Thoracic aorta (tissue), 2 donors: ENCODE measurements at places on chromosomes 5 and 9. TPM values are rescaled to one million over a fixed set of nuclear protein-coding genes. Genes with fewer than 3 reads are reported as not detected.

- no peaks in the 10 kb centered on the region for H3K36me3 ChIP-seq
- no peak overlapping the region for H3K4me3 ChIP-seq
- no peak overlapping the region for H3K27ac ChIP-seq
Measured at GRCh38 chr9:91065231-91066041, 263.8 kb downstream of the SYK start.

- peak overlapping the region; percentile 70 for H3K27ac ChIP-seq
- peak overlapping the region; percentile 53 for H3K4me3 ChIP-seq
- peaks cover 7% of the 10 kb centered on the region for H3K36me3 ChIP-seq
- no peak for DNase-seq
- H3K27me3 ChIP-seq, result no peaks in the 10 kb centered on the region
Measured at GRCh38 chr9:76650692-76651091, 113.5 kb upstream of the PCA3 start.

DNA sequence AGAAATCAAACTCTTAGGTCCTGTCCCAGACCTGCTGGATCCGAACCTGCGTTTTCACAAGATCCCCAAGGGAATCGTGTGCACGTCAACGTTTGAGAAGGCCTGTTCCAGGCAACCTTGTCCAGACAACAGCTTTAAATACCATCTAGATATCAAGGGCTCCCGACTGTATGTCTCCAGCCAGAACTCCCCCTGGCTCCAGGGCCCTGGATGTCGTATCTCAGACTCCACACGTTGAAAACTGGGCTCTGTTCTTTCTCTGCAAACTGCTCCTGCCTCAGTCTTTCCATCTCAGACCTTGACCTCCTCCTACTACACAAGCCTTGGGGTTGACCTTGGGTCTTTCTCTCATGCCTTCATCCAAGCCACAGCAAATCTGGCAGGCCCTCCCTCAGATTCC lies 5.8 kb upstream of the ENG start:
- H3K4me1 ChIP-seq, result peaks cover 76% of the 10 kb centered on the region
- no peak overlapping the region for H3K4me3 ChIP-seq
- no peaks in the 10 kb centered on the region for H3K27me3 ChIP-seq
- no peaks in the 10 kb centered on the region for H3K36me3 ChIP-seq

DNA sequence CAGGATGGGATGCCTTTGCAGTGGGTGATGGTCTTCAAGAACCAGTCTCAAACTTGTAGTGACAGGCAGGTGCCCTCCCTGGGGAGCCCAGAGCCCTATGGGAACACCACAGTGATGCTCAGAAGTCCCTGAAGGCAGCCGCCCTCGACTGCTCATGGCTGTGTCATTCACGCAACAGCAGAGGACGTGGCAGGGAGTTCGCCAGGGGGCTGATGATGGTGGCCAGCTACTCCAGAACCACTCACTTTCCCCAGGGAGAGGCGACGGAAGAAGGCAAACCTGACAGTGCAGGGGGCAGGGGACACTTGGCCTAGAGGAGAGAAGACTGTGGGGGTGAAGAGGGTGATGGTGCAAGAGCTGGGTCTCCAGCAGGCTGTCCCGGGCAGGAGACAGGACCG lies 4.0 kb downstream of the IL13 start:
- no peak overlapping the region for H3K4me3 ChIP-seq
- no peaks in the 10 kb centered on the region for H3K4me1 ChIP-seq
- no peaks in the 10 kb centered on the region for H3K27me3 ChIP-seq
- no peaks in the 10 kb centered on the region for H3K36me3 ChIP-seq

GRCh38 chr5:140128376-140128775 lies 2.6 kb downstream of the IGIP start:
- no peaks in the 10 kb centered on the region for H3K36me3 ChIP-seq
- H3K4me1 ChIP-seq, result peaks cover 31% of the 10 kb centered on the region
- DNase-seq, result no peak
- no peaks in the 10 kb centered on the region for H3K27me3 ChIP-seq
- no peak overlapping the region for H3K27ac ChIP-seq
- H3K4me3 ChIP-seq, result no peak overlapping the region

DNA sequence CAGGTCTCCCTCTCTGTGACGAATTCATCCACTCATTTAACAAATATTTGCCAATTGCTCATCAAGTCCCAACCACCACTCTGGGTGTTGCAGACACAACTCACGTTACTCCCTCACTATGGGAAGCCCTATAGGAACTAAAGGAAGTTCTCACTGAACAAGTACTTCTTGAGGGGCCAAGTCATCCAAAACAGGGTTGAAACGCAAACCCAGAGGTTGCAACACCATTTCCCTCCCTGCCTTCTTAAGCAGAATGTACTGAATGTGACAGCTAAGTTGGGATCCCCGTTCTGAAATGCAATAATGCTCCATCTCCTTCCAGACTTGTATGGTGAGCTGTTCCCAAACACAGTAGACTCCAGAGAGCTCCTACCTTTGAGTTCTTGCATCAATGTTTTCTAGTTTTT lies 34.3 kb downstream of the EPB41L4B start:
- H3K36me3 ChIP-seq, result no peaks in the 10 kb centered on the region
- DNase-seq, result no peak
- no peaks in the 10 kb centered on the region for H3K4me1 ChIP-seq
- H3K4me3 ChIP-seq, result no peak overlapping the region
- H3K27ac ChIP-seq, result no peak overlapping the region
- H3K27me3 ChIP-seq, result no peaks in the 10 kb centered on the region

DNA sequence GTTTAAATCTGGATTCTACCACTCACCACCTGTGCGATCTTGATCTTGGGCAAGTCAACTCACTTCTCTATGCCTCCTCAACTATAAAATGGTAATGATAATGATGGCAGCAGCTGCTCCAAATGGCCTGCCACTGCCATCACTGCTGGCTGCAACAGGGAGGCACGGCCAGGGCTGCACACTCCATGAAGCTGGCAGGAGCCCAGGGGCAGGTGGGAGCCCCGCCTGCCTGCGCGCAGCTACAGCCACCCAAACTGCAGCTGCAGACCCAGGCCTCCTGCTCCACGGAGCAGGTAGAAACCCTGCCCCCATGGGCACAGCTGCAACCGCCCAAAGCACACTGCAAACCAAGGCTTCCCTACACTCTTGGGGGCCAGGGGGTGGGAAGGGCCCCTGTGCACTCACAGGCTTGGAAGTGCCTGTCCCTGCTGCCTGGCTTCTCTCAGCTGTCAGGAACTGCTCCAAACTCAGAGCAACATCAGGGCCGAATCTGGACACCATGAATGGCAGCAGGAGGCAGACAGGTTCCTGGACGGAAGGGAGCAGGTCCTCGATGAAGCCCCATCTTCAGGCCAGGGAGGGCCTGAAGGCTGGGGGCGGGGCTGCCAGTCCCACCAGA lies 57.6 kb downstream of the PRELID2 start:
- no peak overlapping the region for H3K27ac ChIP-seq
- no peak overlapping the region for H3K4me3 ChIP-seq
- DNase-seq, result no peak
- H3K27me3 ChIP-seq, result no peaks in the 10 kb centered on the region
- peaks cover 9% of the 10 kb centered on the region for H3K4me1 ChIP-seq

GRCh38 chr5:9617739-9618504 lies 12.2 kb downstream of the TAS2R1 start:
- H3K27ac ChIP-seq, result no peak overlapping the region
- DNase-seq, result no peak
- H3K4me3 ChIP-seq, result no peak overlapping the region
- H3K4me1 ChIP-seq, result peaks cover 9% of the 10 kb centered on the region
- H3K36me3 ChIP-seq, result no peaks in the 10 kb centered on the region

- no peaks in the 10 kb centered on the region for H3K27me3 ChIP-seq
- H3K4me3 ChIP-seq, result peak overlapping the region; percentile 73
- H3K36me3 ChIP-seq, result no peaks in the 10 kb centered on the region
- peak overlapping the region; percentile 86 for H3K27ac ChIP-seq
Measured at GRCh38 chr9:136345281-136346156, 18.0 kb downstream of the DNLZ start.

DNA sequence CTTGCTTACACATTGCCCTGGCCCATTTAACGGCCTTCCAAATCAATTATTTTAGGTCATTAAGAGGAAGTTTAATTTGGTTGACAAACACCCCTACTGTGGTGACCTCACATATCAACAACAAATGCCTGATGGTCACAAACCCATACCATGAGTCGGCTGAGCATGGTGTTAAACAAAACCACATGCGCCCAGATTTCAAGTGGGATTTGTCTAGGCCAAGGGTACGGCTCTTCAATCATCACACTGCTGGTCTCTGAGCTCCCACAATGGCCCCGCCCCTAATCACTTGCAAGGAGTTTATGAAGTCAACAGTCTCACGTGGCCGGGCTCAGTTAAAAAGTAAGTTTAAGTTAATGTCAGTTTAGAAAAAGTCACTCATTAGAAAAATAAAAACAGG lies 243.8 kb downstream of the CRB2 start:
- no peak overlapping the region for H3K4me3 ChIP-seq
- H3K27ac ChIP-seq, result no peak overlapping the region
- H3K4me1 ChIP-seq, result no peaks in the 10 kb centered on the region
- DNase-seq, result no peak
- H3K36me3 ChIP-seq, result no peaks in the 10 kb centered on the region

GRCh38 chr5:158194561-158194976 lies 335.6 kb upstream of the CLINT1 start:
- H3K4me1 ChIP-seq, result no peaks in the 10 kb centered on the region
- H3K36me3 ChIP-seq, result no peaks in the 10 kb centered on the region
- no peaks in the 10 kb centered on the region for H3K27me3 ChIP-seq

DNA sequence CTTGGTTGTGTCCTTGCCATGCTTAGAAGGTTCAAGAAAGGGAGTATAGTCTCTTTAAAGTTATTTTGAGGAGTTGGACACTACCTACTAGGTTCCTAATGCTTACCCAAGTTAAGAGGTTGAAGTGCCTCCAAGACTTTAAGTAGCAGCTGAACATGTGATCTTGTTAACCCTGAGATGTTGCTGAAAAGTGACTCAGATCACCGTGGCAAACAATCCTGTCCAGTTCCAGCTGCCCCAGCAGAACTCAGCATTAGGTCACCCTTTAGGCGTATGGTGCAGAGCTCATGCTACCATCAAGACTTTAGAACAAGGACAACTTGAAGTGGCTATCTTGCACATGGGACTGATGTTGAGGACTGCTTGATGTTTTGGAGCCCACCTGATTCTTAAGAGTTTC lies 22.5 kb downstream of the ZNF462 start:
- H3K27me3 ChIP-seq, result no peaks in the 10 kb centered on the region
- no peaks in the 10 kb centered on the region for H3K4me1 ChIP-seq
- no peak for DNase-seq

GRCh38 chr9:96057155-96057554 lies 181.7 kb downstream of the ERCC6L2 start:
- no peak overlapping the region for H3K27ac ChIP-seq
- H3K4me1 ChIP-seq, result no peaks in the 10 kb centered on the region

- no peak overlapping the region for H3K4me3 ChIP-seq
- H3K27ac ChIP-seq, result no peak overlapping the region
- no peaks in the 10 kb centered on the region for H3K36me3 ChIP-seq
- DNase-seq, result no peak
- no peaks in the 10 kb centered on the region for H3K4me1 ChIP-seq
- no peaks in the 10 kb centered on the region for H3K27me3 ChIP-seq
Measured at GRCh38 chr9:101664453-101664852, 69.7 kb upstream of the PPP3R2 start.

- peak overlapping the region; percentile 38 for H3K27ac ChIP-seq
- H3K4me3 ChIP-seq, result peak overlapping the region; percentile 70
- no peak for DNase-seq
- H3K36me3 ChIP-seq, result no peaks in the 10 kb centered on the region
Measured at GRCh38 chr5:145937432-145938250, 1.3 kb downstream of the SH3RF2 start.

- no peak for DNase-seq
- H3K27me3 ChIP-seq, result no peaks in the 10 kb centered on the region
- no peak overlapping the region for H3K27ac ChIP-seq
- no peaks in the 10 kb centered on the region for H3K36me3 ChIP-seq
Measured at GRCh38 chr5:26662806-26663360, 375.5 kb downstream of the CDH9 start.

- H3K4me3 ChIP-seq, result peak overlapping the region; percentile 84
- peak overlapping the region; percentile 93 for H3K27ac ChIP-seq
- no peak for DNase-seq
- H3K36me3 ChIP-seq, result no peaks in the 10 kb centered on the region
Measured at GRCh38 chr5:142322747-142323479, 1.9 kb downstream of the SPRY4 start.

DNA sequence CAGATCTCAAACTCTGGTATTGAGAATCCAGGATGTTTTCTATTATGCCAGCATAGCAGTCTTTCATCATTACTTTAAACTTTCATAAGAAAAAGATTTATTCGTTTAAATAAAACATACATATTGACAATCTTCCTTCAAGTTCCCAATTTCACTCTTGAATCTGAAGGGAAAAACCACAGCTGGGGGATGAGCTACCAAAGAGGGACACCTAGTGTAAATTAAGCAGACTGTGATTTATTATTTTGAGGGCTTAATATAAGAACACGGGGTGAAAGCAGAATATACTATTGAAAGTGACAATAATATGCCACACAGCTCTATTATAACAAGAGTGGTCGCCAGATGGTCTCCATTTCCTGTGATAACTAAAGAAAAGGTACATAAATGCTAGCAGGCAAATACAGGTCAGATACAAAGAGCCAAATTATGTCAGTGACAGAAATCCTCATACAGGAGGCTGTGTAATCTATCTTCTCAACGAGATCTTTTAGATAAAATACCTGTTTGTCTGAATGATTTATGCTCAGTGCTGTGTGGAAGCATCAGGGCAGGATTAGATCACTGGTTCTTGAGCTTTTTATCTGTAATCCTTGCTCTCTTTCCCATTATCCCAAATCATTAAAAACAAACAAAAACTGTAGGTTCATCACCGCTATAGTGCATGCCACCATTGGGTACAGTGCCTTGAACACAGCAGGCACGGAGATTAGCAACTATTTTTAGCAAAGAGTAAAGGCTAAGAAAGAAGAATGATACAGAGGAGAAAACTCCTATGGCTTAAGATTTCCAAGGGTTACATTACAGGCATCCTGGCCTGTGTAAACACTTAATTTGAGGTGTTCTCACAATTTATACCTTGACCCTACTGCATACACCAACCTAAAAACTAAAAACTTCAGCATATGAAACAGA lies 116.6 kb downstream of the DROSHA start:
- H3K4me3 ChIP-seq, result no peak overlapping the region
- no peaks in the 10 kb centered on the region for H3K4me1 ChIP-seq
- no peaks in the 10 kb centered on the region for H3K27me3 ChIP-seq
- peaks cover 29% of the 10 kb centered on the region for H3K36me3 ChIP-seq

- H3K27ac ChIP-seq, result no peak overlapping the region
- no peaks in the 10 kb centered on the region for H3K36me3 ChIP-seq
- H3K4me3 ChIP-seq, result no peak overlapping the region
Measured at GRCh38 chr5:63854076-63854475, 108.2 kb downstream of the HTR1A start.

GRCh38 chr9:135617538-135617900 lies 21.8 kb downstream of the GLT6D1 start:
- no peaks in the 10 kb centered on the region for H3K4me1 ChIP-seq
- no peak overlapping the region for H3K27ac ChIP-seq
- H3K27me3 ChIP-seq, result no peaks in the 10 kb centered on the region
- DNase-seq, result no peak

- H3K27ac ChIP-seq, result no peak overlapping the region
- peaks cover 10% of the 10 kb centered on the region for H3K36me3 ChIP-seq
- H3K27me3 ChIP-seq, result no peaks in the 10 kb centered on the region
Measured at GRCh38 chr9:130707225-130707976, 13.8 kb downstream of the EXOSC2 start.

LHX3 gene
- total RNA-seq, result not detected

TLR4 gene
- total RNA-seq, result 94.5 TPM

PCDHA11 gene
- total RNA-seq, result 0.14 TPM

MATR3 gene
- 194 TPM for total RNA-seq

ZNF608 gene
- total RNA-seq, result 30.4 TPM

BNC2 gene
- 16.9 TPM for total RNA-seq

SLC28A3 gene
- not detected for total RNA-seq

CTXN3 gene
- not detected for total RNA-seq

GKAP1 gene
- total RNA-seq, result 6.2 TPM

TXNDC8 gene
- total RNA-seq, result not detected

FBP2 gene
- total RNA-seq, result 0.49 TPM

ECSCR gene
- 27.1 TPM for total RNA-seq

IFNB1 gene
- not detected for total RNA-seq

FAM169A gene
- 2.2 TPM for total RNA-seq
